ENCODE measurements at places on chromosomes 6 and 20.

DNA sequence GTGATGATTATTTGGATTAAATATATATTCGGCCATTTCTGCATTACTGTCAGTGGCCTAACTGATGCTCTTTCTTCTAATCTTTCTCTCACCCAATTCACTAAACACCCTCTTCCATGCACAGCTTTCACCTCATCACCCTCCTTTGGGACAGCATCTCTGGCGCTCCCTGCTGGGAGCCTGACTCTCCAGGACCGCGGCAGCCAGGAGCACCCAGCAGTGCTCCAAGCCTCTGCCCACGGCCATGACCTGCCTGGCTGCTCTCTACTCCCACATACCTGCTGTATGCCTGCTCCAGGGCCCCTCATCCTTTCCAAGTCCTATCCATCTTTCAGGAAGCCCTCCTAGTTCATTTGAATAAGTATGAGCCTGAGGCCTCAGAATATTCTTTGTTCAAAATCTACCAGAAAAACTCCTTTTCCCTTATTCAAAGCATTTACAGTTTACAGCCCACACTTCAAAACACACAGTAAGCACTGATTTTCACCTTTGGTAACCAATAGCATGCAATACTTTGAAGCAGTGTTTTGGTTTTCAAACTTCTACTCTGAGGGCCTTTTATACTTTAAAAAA, 15.2 kb downstream of the CTCFL start:
- no peak for DNase-seq

DNA sequence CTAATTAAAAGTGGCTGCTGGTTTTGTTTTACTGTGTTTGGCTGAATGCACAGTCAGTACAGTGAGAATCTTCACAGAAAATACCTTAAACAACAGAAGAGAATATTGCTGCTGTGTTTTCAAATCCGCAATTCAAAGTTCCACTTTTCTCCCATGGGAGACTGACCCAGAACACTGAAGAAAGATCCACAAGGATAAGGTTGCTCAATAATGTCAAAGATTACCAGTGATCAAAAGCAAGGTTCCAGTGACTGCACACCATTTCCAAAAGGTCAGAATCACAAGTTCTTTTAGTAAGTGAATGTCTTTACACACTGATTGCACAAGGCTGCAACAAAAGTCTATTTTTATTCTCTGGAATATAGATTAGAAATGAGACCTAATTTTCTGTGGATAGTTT, 82.3 kb downstream of the EPHA7 start:
- DNase-seq, result no peak

DNA sequence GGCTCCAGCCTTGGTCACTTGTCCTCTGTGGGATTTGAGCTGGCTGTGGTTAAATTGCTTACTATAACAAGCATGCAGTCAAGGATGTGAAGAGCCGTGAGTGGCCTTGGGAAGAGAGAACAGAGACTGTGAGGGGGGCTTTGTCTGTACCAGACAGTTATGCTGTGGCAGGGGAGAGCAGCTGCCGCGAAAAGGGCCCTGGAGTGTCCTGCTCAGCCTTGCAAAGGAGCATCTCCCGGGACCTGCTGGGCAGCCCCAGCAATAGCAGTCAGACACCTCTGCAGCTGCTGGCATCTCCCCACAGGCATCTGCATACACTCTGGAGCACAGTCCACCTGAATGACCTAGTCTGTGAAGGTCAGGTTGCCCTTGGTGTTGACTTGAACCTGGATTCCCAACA, 6.3 kb downstream of the EBF4 start:
- no peak for DNase-seq

GRCh38 chr20:53492212-53492611, 101.4 kb downstream of the ZNF217 start:
- DNase-seq, result no peak

DNA sequence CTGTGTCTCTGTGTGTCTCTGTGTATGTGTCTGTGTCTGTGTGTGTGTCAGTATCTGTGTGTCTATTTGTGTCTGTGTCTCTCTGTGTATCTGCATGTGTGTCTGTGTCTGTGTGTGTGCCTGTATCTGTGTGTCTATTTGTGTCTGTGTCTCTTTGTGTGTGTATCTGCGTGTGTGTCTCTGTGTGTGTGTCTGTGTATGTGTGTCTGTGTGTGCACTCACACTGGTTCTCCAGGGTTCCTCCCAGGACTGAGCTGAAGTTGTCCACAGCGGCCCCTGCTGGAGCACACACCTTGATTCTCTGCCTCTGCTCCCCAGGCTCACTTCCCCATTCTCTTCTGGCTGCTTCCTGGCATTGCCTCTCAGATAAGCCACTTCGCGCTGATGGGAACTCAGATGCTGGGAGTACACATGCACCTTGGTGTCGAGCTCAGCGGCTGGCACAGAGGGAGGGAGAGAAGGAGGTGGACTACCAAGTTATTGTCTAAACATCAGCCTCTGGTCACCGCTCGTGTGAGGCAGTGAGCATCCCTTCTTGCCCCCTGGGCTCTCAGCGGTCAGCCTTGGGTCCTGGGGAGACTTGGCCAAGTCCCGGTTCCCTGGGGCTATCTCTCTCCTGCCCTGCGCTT, 104.9 kb upstream of the NXT1 start:
- DNase-seq, result no peak

DNA sequence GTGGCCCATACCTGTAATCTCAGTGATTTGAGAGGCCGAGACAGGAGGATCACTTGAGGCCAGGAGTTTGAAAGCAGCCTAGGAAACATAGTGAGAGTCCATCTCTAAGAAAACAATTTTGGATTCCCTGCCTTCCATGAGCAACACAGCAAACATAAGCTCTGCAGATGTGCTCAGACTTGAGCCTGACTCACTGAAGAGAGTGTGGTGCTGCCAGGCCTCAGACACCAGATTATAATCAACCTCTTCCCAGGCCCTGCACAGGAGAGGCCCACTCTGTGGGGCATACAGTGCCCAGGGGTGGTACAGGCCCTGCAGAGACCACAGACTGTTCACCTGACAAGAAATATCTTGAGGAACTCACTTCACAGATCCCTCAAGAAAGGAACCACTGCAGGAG, 19.9 kb downstream of the HLA-DPB1 start:
- no peak for DNase-seq

DNA sequence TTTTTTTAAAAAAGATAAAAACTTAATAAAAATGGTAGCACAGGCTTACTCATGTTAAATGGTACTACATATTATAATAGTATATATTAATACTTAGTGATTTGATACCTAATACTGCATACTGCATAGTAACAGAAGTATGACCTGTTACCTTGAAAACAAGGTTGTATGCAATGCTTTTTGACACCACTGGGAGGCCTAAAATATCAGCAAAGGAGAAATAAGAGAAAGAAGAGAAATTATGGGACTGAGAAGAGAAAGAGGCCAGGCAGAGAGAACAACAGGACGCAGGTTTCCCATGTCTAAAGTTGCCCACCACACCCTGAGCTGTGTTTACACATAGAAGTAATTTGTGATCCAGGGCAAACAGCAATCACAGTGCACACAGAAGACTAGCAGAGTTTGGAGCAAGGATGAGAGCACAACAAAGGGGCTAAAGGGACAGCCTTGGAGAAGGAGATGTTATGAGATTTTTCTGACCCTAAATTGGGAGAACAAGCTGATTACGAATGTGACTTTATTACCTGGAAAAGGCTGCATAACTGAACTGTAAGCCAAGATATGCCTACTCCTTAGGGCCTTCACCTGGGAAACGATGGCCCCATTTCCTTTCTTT, 73.2 kb downstream of the ROS1 start:
- no peak for DNase-seq

DNA sequence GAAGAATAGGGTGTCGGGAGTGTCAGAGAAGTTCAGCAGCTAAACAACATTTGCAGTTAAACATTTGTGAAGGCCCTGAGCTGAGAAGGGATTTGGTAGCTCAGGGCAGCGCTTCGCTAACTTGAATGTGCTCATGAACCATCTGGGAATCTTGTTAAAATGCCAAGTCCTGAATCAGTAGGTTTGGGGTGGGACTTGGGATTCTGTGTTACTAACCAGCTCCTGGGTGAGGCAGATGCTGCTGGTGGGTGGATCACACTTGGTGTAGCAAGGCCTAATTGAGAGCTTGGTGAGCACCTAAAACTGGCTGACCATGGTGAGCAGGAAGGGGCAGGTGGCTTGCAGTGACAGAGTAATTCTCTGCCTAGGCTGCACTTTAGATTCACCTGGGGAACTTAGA, 5.9 kb downstream of the PTPRA start:
- no peak for DNase-seq

- DNase-seq, result no peak
Observed at GRCh38 chr6:79863566-79863965, 83.8 kb downstream of the ELOVL4 start.

- DNase-seq, result no peak
Observed at GRCh38 chr6:148532698-148533097, 190.1 kb downstream of the SASH1 start.

GRCh38 chr6:23089981-23090380, 520.6 kb downstream of the HDGFL1 start:
- DNase-seq, result no peak

DNA sequence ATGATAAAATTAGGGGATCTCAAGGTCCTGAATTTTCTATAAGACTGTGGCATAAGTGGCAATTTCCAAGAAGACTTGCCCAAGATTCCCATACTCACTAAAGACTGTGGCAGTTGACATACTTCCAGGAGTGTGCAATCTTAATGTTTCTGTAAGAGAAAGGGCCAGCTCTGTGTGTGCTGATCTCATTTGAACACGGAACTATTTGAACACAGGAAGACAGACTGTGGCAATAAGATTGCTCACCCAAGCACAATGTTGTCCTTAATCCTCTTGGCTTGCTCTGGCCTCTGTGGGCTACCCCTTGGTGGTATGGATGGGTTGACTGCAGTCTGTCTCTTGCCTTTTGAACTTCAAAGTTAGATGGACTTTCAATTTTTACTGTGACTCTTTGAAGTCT, 151.4 kb downstream of the PHF3 start:
- DNase-seq, result no peak

DNA sequence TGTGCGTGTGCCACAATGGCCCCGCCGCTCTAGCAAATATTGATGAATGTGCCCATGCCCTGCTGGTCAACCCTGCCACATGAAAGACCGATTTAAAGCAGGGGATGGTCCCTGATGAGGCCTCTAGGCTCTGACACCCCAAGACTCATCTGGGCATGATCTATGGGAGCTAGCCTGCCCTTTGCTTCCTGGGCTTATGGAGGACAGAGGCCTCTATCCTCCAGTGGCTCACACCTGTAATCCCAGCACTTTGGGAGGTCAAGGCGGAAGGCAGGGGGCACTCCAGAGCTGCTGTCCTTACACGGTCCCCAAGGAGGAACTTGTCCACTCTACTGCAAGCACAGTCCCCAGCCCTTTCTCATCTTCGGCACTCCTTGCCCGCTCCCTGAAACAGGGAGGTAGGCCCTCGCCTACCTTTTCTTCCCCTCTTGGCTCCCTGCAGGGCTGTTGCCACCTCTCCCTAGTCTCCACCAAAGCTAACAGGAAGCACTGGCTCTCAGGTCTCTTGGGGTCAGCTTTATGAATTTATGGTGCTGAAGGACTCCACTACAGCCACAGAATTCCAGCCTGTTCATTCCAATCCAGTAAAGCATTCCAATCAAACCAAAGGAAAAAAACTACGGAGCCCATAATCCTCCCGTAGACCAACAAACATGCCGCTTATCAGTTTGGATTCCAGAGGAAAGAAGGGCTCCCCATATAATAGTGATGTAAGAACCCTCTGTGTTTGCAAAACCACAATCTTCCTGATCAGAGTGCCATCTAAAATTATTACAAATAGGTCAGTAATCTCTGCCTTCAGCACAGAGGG, 48.7 kb upstream of the FOXQ1 start:
- DNase-seq, result no peak

GRCh38 chr6:122412001-122412400, 12.5 kb downstream of the HSF2 start:
- DNase-seq, result no peak

DNA sequence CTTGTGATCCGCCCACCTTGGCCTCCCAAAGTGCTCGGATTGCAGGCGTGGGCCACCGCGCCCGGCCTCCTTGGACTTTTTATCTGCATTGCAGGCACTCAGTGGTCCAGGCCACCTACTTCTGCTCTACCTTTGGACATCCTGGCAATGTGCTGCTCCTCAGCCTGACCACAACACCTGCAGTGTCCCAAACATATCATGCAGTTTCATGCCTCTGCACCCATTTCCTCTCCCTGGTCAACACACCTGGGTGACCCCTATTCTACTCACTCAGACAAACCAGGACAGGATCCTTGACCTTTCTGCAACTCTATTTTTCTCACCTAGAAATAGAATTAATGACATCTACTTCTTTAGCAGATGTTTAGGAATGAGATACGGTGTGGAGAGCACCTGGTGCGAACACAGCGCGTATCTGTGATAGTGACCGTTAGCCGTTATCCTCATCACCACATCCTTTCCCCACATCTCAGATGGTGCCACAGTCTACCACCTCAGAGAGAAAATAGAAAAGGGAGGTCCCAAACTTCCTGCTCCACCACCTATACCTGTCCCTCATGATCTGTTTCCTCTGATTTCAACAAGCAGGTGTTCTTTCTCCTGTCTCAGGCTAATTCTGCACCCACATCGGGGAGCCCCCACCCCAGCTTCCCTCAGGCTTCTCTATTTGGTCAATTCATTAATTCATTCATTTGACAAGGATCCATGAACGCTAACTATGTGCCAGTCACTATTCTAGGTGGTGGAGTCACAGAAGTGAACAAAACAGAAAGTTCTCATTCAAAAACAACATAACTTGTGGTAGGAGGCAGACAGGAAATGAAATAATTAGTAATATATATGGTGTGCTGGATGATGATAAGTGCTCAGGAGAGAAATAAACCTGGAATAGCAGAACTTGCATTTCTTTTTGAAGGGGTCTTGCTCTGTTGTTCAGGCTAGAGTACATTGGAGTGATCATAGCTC, 4.3 kb upstream of the BTN3A2 start:
- DNase-seq, result no peak

- no peak for DNase-seq
Observed at GRCh38 chr6:54299542-54300269, 8.5 kb upstream of the TINAG start.

DNA sequence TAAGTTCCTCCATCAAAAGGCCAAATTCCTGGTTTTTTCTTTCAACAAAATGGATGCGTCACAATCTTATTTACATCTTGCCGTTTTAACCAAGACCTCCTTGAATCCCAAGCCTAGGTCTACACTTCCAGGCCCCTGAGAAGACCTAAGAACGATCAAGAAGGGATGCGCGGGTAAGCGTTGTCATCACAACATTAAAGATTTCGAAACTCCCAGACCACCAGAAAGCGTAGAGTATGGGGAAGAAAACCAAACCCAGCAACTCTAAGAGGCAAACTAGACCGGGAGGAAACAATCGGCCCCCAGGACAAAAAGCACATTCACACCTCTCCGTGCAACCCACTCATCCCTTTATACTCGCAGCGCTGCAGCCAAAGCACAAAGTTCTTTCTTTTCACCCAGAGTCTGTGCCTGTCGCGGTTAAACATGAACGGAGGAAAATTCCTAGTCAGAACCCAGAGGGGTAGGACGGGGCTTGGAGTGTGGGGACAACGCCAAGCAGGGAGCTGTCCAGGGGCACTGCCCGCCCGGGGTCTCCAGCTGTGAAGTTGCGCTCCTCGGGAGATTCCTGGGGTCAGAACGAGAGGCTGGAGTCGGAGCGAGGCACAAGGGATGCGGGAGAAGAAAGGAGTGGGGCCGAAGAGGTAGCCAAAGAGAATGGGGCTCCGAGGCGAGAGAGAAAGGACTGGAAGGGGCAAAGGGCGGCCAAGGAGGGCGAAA, 725 bp downstream of the OSER1 start:
- no peak for DNase-seq

GRCh38 chr20:20713244-20713765, 861 bp upstream of the RALGAPA2 start:
- no peak for DNase-seq

- DNase-seq, result no peak
Observed at GRCh38 chr20:53643031-53643832, 49.6 kb upstream of the ZNF217 start.

- DNase-seq, result no peak
Observed at GRCh38 chr6:143549221-143549948, 37.9 kb upstream of the FUCA2 start.

Data from NCI-H2081 treated with DMSO at 0.1 percent for 48 hours (cell line).